Suppressor macrophage (primary cell): ENCODE measurements at places on chromosomes 16 and 17.

- no peak for DNase-seq
Observed at GRCh38 chr17:40293363-40293762, 5.7 kb downstream of the CDC6 start.

- DNase-seq: no peak
Observed at GRCh38 chr17:74201250-74201649, 2.2 kb upstream of the RPL38 start.

- DNase-seq: no peak
Observed at GRCh38 chr17:63475491-63476412, 1.1 kb upstream of the ACE start.

- DNase-seq: no peak
Observed at GRCh38 chr17:77323413-77324171, 182.8 kb downstream of the SEC14L1 start.

DNA sequence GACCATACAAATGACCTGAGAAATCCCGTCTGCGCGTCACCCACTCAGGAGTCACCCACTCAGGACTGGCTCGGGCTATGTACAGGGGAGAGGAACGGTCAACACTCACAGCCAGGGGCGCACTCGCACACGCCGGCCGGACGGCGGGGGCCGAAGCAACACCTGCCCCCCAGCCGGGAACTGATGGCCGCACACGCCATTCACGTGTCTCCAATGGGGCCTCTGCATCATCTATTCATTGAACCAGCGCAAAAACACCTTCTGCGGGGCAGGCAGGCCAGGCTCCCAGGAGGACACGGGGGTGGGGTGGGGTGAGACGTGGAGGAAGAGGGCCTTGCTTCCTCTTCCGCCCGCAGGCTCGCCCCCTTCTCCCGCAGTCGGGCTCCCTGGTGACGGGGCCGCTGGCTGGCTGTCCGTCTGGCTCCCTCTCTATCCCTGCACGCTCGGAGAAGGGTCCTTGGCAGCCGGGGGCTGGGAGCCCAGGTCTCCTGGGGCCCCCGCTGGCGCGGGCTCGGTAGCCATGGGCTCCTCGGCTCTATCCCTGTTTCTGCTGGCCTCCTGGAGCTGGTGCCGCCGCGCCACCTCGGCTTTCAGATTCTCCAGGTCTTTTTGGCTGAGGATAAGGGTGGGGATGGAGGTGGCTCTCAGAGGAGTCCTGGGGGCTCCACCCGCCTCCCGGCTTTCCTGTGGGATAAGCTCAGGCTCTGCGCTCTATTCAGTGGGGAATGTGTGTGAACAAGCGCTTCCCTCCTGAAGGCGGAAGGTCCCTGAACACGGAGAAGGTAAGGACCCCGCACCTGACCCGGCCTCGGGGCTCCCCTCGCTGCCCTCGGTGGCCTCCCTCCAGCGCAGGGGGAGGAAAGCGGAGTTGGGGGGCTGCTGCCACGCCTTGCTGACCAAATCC is 21.1 kb downstream of the CLUH start:
- no peak for DNase-seq

- DNase-seq: no peak
Observed at GRCh38 chr17:66670206-66670605, 164.7 kb upstream of the CACNG5 start.

DNA sequence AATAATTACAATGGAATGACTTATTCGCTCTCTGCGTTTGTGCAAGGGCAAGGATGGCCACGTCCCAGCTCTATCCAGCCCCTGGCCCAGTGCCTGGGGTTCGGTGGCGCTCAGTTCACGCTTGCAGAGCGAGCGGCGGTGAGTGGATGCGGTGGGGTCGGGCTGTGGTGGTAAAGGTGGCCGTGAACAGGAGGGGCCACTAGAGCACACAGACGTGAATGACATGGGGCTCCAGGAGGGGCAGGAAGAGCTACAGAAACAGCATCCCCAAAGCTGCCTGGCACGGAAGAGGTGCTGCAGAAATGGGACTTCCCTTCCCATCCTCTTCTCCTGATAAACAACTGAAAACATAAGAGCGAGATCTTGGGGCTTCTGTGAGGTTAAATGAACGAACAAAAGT is 28.4 kb downstream of the IRF8 start:
- DNase-seq: no peak
